ENCODE measurements at places on chromosomes 6 and 20.
A peak's percentile ranks its signal among the peaks of the same experiment; 100 is the strongest.

GRCh38 chr6:166202321-166202733 lies 34.7 kb upstream of the TBXT start:
- no peak for DNase-seq

DNA sequence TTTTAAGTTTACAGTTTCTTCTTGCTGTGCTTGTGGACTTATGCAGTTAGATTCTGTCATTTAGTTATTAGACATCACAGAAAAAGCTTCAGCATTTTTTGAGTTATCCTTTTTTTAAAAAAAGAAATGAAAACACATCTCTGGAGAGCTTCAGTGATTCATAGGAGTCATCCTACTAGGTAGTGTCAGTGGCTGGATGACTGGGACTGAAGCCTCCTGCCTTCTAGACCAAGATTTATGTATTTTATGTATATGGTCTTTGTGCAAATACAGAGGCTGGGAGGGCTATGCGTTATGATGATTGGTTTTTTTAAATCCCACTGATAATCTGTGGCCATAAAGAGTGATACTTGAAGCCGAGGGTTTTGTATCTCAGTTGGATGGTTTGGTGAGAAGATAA lies 125.9 kb upstream of the JAG1 start:
- DNase-seq: no peak

- DNase-seq: peak; percentile 63
These were observed 263.0 kb downstream of the FOXC1 start for GRCh38 chr6:1872649-1873131.

DNA sequence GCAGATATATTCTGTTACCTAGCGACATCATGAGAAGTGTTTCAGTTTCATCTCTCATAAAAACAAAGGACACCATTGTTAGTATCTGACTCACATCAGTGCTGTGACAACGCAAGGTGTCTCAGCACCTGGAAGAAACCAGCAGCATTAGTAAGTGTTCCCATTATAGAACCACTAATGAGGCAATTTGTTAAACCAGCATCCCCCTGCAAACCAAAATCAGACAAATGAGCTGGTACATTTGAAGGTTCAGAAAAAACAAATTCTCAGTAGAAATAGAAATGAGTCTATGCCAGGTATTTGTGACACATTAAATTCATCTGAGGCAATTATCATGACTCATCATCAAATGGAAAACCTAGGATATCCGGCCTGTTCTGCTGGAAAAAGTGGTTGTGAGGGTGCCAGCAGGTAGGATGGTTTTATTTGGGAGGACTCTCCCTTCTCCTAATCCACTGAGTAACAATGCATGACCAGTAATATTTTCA lies 151.7 kb downstream of the TMEM200A start:
- DNase-seq: peak; percentile 28

DNA sequence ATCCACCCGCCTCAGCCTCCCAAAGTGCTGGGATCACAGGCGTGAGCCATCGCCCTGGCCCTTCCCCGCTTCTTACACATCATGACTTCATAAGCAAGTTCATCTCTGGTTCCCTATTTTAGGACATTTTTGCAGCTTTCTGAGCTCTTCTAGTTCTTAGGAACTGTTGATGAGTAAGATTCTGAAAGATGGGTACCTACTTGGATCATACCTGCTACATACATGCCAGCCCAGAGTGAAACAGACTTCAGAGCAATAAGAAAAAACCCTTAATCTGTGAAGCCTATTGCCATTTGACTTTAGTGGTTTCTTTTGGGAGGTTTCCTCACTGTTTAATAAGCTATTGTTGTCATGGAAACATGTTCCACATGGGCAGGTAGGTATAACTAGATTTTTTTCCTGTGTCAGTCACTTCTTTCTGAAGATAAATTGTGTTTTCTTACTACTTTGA lies 27.9 kb upstream of the TMEM217 start:
- DNase-seq: no peak

DNA sequence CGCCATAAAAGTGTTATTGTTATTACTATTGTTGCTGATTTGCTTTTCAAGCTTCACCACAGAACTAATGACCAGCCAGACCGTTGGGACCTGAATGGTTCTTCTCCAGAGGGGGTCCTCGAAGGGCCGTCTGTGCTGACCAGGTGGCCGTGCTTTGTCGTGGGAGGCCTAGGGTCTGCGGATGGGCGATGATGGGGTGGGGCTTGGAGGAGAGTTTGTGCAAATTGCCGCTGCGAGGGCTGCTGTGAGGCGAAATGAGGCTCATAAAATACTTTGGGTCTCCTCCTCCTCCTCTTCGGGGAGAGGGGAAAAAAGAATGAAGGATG lies 6.0 kb upstream of the ZBTB22 start:
- DNase-seq: no peak

GRCh38 chr6:154526996-154527395 lies 16.5 kb upstream of the CNKSR3 start:
- no peak for DNase-seq

DNA sequence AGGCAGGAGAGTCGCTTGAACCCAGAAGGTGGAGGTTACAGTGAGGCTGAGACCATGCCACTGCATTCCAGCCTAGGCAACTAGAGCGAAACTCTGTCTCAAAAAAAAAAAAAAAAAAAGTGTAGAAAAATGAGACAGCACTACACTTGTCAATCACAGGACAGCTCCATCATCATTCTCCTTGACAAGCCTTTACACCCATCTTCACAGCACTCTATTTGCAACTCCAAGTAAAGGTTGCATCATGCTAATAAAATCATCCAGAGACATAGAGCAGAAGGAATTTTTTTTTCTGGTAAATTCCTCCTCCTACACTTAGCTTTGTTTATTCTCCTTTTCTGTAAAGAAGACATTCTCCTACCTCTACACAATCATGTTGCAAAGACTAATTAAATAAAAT lies 791.0 kb upstream of the HS3ST5 start:
- DNase-seq: no peak

GRCh38 chr6:152595499-152595898 lies 41.7 kb downstream of the SYNE1 start:
- peak; percentile 14 for DNase-seq

DNA sequence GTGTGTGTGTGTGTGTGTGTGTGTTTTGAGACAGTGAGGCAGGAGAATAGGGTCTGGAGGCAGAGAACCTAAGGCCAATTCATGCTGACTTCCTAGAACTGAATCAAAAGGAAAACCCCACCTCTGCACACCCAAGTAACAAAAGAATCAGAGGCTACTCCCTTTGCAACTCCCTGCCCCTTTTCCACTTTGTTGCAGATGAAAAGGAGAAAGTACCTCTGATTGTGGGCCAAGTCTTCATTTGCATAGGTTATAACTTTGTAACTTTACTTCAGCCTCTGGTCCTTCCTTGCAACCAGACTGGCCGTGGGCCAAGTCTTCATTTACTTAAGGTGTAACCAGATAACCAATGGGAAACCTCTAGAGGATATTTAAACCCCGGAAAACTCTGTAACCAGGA lies 168.8 kb downstream of the EYA2 start:
- DNase-seq: no peak

- DNase-seq: no peak
These were observed 7.4 kb downstream of the CNBD2 start for GRCh38 chr20:35975576-35976373.

- peak; percentile 24 for DNase-seq
These were observed 2.5 kb upstream of the HLA-DRA start for GRCh38 chr6:32436995-32437836.

DNA sequence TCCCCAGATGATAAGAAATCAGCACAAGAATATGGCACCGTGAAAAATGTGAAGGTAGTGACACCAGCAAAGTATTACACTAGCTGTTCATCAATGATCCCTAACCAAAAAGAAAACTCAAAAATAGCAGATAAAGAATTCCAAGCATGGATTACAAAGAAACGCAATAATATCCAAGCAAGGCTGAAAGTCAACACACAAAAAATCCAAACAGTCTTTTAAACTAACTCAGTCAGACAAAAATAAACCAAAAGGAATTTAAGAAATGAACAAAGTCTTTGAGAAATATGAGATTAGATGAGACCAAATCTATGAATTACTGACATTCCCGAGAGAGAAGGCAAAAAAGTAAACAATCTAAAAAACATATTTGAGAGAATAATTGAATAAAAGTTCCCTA lies 976.1 kb upstream of the MAP3K7 start:
- DNase-seq: no peak

- DNase-seq: no peak
These were observed 6.6 kb downstream of the MEA1 start for GRCh38 chr6:43007126-43007525.

DNA sequence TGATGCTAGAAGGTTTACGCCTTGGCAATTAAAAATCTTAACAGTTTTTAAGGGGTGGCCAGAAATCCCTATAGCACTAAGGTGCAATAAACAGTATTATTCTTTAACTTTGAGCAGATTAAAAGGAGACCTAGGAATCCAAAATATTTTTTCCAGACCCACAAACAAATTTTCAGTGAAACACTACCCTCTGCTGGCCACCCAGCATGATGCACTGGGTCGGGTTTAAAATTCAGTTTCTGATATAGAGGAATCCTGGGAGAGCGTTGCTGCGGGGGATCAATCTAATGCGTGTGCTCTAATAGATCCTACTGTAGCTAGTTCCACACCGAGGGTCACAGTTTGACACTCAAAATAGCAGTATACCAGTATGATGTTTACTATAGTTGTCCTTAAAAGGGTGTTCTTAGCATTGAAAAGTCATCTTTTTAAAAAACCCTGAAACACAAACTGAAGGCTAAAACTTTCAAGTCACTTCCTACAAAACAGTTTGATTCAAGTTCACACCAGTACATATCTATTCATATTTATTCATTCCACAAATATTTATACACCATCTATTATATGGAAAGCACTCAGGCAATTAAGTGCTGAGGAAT lies 10.2 kb downstream of the UBE3D start:
- peak; percentile 55 for DNase-seq

DNA sequence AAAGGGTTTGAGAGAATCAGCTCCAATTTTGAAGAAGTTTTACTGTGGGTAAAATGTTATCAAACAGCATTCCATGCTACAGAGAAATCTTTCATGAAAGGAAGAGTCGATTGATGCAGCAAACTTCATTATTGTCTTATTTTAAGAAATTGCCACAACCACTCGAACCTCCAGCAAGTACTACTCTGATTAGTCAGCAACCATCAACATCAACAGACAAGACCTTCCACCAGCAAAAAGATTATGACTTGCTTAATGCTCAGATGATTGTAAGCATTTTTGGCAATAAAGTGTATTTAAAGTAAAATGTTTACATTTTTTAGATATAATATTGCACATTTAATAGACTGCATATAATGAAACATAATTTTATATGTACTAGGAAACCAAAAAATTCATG lies 87.5 kb downstream of the AKAP7 start:
- no peak for DNase-seq

- peak; percentile 41 for DNase-seq
These were observed 242.4 kb downstream of the ALDH8A1 start for GRCh38 chr6:134707342-134708031.

GRCh38 chr20:3777381-3777715 lies 3.9 kb downstream of the SPEF1 start:
- DNase-seq: no peak

GRCh38 chr6:63261820-63262219 lies 50.6 kb downstream of the FKBP1C start:
- no peak for DNase-seq

DNA sequence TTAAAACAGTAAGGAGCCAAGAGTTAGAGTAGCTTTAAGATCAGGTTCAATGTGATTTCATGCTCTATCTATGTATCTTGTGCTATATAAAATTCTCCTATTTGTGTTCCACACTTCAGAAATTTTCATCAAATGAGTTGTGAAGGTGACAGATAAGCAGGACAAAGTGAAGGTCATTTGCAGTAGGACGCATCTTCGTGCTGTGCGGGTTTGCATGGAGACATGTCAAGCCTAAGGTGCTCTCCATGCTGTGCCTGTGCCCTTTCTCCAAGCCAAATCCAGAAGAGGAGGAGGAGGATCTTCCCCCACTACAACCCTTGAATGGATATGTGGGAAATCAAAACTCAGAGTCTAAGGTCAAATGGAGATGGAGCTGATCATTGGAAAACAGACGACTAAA lies 147.3 kb upstream of the NEDD9 start:
- DNase-seq: no peak

- DNase-seq: no peak
These were observed 16.8 kb downstream of the RPL7L1 start for GRCh38 chr6:42896178-42896719.

DNA sequence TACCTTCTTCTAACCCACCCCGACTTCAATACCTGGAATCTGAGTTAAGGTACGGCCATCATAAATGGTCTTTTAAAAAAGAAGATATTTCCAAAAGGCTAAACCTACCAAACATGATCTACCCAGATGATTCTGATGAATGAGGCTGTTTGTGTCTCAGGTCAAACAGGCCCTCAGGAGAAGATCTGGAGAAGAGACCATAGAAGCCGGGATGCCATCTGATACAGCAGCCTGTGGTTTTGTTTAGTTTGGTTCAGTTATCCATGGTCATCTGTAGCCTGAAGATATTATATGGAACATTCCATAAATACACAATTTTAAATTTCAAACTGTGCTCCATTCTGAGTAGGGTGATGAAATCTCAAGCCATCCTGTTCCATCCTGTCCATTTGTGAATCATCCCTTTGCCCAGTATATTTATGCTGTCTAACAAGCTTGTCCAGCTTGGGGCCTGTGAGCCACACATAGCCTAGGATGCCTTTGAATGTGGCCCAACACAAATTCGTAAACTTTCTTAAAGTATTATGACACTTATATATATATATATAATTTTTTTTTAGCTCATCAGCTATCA lies 4.0 kb upstream of the CAP2 start:
- DNase-seq: peak; percentile 25

GRCh38 chr6:131024565-131024964 lies 38.5 kb downstream of the EPB41L2 start:
- DNase-seq: no peak

DNA sequence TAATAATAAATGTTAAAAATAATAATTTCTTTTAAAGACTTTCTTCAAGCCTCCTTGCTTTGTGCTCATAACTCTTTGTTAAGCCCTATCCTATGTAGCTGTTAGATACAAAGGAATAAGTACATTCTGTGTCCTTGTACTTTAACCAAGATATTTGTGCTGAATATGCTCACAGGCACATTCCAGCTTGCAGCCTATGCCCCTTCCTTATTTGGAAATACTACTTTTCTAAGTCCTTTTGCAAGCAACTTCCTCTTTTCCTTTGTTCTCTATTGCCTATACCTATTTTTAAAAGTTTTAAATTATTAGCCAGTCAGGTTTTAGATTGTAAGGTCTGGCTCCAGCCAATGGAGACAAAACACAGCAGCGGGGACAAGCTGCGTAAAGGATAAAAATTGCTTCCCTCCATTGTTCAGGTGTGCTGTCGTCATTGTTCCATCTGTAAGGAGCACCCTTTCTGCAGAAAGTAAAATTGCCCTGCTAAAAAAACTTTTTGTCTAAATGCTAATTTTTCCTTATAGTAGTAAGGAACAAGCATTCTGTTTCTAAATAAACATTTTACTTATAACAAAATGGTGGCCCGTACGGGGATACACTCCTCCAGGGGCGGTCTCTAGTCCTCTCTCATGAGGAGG lies 80.2 kb downstream of the SYTL3 start:
- no peak for DNase-seq

DNA sequence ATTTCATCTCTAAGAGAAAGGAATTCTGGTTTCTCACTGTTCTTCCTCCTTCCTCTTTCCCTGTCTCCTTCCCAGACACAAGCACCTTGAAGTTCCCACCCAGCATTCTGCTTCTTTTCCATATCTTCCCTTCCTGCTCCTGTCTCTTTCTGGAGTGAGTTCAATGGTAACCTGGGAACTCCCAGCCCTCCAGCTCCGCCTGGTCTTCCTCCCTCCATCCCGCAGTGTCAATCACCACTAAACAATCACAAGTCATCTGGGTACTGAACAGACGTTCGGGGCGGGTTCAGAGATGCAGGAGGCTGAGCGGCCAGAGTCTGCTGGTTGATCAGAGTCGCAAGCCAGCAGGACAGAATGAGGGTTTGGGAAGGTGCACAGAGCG lies 7.7 kb downstream of the TTBK1 start:
- no peak for DNase-seq
